ENCODE measurements at places on chromosomes 6 and 20.

DNA sequence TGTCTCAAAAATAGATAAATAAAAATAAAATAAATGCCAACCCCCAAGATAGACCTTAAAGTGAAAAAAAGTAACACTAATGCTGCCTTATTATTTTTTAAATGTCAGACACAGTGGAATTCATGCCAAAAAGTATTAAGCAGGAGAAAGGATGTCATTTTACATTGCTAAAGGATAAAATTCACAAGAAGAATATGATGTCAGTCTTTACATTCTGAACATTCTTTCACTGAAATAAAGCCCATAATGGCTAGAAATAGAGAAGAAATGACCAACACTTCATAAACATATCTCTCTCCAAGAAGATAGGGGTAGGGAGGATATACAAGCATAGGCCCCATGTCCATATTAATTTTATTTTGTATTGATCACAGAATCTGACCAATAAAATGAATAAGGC, 47.4 kb downstream of the SLC23A2 start:
- no peak for DNase-seq

DNA sequence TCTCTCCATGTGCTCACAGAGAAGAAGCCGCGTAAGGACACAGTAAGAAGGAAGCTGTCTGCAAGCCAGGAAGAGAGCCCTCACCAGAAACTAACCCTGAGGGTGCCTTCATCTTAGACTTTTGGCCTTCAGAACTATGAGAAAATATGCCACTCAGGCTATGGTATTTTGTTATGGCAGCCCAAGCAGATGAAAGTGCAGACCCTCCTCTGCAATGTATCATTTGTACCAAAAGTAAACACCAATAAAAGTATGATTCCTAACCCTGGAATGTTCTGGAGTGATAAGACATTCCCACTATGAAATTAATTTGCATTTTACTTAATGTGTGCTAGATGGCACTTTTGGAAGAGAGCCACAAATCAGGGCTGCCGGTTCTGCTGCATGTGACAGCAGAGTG, 594.3 kb downstream of the UTRN start:
- DNase-seq: no peak

GRCh38 chr6:46453216-46453615, 38.0 kb downstream of the RCAN2 start:
- peak; percentile 49 for DNase-seq

GRCh38 chr6:3228771-3229565, 1.5 kb upstream of the TUBB2B start:
- no peak for DNase-seq

- no peak for DNase-seq
Measured at GRCh38 chr20:45176526-45177267, 2.0 kb downstream of the PI3 start.

DNA sequence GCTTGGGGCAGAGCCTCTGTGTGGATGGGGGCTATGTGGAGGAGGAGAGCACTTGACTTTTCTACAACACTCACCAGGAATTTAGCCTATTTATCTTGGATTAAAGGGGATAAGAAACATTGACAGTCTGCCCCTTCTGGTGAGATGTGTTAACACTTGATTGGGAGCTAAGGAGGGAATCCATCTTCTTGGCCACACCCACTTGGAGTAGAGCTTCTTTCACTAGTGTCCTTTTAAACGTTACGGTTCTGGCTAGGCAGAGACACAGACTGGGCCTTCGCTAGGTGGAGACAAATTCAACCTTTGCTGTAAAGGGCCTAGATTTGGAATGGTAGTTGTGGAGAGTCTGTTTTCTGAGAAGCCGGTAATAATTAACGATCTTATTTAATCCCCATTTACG, 15.5 kb upstream of the TPBG start:
- DNase-seq: no peak

DNA sequence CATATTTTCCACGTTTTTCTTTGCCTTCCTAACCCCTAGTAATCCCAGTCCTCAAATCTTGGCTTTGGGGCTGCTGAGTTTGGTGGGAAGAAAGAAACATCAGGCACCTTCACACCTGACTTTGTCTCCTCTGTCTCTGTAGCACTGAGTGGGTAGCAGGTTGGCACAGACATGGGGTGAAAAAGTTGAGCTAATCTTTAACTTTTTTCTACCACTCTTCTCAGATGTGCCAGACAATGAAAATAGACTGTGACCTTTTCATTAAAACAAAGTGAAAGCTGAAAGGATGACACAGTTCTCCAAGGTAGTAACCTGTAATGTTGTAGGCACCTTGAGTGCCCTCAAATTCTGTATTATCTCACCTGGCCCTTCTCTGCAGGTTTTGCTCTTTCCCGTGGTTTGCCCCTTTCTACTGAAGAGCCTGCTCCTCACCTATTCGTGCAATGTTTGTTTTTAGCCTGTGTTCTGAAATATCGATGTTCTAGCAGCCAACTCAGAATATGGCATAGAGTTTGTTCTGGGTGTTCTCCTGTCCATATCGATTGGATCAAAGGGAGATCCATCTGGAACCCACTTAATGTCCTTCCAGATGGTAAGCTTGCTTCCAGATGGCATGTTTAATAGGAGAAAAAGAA, 57.8 kb upstream of the ATXN1 start:
- DNase-seq: no peak

- DNase-seq: no peak
Measured at GRCh38 chr20:44209686-44210405, 725 bp downstream of the OSER1 start.

DNA sequence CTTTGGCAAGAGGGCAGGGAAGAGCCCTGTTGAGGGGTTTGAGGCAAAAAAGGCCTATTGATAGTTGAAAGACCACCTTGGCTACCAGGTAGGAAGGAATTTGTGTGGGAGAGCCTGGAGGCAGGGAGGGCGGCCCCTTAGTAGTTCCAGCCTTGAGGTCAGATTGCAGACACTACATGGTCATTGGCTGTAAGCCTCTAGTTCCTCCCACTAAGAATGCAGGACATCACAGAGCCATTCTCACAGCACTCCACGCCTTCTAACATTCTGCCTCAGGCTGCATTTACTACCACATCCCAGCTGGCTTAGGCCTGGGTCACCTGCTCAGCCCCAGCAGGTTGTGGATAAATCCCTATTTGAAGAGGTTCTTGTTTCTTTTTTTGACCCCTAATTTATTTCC, 91.0 kb upstream of the SNX9 start:
- DNase-seq: no peak

DNA sequence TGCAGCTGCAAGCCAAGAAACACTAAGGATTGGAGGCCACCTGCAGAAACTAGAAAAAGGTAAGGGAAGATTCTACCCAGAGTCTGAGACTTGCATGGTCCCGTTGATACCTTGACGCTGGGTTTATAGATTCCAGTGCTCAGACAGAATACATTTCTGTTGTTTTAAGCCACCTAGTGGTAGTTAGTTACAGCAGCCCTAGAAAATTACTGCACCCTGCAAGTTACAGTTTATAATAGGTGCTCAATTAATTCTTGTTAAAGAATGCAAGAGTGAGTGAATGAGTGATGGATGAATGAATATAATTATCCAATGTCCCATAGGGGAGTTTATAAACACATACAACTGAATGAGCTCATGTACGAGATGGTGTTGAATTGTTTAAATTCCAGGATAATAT, 453.1 kb upstream of the SLC35B3 start:
- DNase-seq: no peak

- no peak for DNase-seq
Measured at GRCh38 chr6:52233005-52233404, 11.3 kb downstream of the IL17F start.

DNA sequence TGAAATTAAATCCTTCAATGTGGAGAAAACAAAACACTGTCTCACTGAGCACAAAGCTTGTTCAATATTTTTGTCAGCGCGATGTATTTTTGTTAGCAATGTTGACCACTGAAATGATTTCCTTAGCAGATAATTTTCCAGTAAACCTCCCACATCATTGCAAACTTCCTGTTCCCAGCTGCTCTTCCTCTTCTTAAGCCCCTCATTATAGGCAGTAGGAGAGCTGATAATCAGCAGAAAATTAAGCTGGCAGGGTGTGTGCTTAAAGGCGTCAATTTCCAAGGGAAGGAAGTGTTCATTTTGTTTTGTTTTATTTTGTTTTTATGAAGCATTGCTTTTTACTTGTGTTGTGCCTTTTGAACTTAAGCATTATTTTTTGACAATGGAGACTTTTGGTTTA, 29.1 kb upstream of the TMEM14A start:
- no peak for DNase-seq

DNA sequence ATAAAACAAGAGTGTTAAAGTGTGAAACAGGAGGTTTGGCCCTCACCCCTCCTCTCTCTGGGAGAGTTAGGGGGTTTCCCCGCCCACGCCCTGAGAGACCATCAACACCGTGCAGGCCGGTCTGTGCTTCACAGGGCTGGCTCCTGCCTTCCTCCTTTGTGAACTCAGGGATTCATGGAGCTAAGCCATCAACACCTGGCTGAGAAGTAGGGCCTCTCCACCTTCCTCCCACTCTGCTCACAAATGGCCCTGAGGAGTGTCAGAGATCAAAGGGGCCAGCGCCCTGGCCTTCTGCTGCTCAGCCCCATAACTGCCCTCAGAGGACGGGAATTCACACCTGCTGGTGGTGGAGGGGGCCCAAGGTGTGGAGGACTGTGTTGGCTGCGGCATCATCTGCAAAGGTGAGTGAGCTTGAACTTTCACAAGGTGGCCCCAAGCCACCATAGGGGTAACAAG, 88.6 kb downstream of the PSMB1 start:
- DNase-seq: no peak

GRCh38 chr20:58702859-58703648, 10.5 kb downstream of the NPEPL1 start:
- DNase-seq: no peak

DNA sequence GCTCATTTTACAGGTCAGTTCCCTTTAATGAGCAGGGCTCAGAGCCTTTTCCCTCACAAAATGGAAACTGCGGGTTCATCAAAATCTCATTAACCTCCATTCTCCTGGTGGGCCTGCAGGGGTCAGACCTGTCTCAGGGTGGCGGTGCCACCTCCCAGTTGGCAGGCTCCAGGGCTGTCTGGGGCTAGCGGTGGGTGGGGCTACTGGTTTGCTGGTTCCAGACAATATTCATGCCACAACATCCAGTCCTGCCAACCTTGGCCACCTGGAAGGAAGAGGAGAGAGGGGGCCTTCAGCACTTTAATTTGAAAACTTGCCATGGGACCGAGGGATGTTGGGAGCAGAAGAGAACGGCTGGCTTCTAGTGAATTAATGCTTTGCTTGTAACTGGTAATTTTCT, 41.9 kb upstream of the CTNNBL1 start:
- no peak for DNase-seq

GRCh38 chr20:1803061-1803931, 91.9 kb upstream of the SIRPA start:
- peak; percentile 39 for DNase-seq

- DNase-seq: no peak
Measured at GRCh38 chr6:168109171-168109570, 30.2 kb upstream of the FRMD1 start.

DNA sequence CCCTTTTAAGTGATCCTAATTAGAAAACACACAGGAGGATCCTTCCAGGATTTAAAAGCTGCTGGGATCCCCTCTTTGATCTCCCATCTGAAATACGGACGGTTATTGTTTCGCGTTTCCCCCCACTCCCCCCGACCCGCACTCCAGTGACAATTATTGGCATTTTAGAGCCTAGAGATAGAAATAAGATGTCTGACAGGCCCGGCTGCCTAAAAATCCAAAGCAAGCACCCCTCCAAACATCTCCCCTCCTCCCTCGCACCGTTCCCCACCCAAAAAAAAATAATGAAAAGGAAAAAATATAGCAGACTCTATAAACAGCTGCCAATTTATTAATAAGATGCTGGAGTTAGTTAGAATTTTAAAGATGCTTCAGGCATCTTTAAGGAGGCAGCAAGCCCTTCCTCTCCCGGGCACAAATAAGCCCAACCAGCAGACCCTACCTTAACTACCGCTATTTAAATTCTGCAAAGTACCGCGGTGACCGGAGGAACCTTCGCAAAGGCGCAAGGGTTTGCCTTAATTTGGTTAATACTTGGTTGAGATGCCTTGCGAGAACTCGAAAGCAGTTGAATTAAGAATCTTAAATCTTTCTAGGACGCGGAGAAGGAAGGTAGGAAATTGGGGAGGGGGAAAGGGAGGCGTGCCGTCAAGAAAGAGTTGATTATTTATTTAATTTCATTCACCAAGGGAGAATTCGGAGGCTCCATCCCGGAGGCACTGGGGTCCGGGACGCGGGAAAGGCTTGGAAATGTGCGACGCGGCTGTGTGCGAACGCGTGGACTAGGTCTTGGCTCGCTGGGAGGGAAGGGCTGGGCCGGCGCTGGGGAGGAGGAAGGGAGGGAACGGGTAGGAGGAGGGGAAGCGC, 1.5 kb upstream of the ISM1 start:
- DNase-seq: no peak

DNA sequence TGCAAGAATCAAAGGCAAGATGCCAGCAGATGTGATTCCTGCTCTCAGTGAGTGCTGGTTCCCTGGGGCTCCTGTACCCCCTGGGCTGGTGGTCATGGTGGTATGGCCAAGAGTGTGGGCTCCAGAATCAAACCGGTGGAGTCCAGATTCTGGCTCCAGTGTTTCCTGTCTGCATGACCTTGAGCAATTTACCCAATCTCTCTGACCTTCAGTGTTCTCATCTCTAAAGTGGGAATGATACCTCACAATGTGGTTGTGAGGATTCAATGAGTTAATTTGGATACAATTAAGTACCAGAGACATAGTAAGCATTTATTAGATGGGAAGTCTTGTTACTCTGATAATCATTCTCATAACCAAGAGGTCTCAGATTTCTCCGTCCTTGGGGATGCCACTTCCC, 218.4 kb upstream of the JARID2 start:
- no peak for DNase-seq

GRCh38 chr6:128757961-128758360, 125.0 kb upstream of the LAMA2 start:
- DNase-seq: no peak

DNA sequence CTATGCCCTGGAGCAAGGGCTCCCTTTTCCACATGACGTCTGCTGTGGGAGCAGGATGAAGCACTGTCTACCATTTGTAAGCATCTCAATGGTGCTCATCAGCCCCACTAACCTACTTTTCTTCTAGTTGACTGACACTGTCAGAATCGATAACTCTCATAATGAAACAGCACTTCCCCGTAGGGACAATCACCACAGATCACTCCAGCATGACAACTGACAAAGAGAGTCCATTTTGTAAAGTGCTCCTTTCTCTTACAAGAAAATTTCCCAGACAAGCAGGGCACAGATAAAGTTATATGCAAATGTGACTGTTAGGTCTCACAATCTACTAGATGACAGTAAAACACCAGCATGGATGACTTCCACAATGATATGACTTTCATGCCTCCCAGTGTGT, 46.4 kb downstream of the HEBP2 start:
- DNase-seq: no peak

DNA sequence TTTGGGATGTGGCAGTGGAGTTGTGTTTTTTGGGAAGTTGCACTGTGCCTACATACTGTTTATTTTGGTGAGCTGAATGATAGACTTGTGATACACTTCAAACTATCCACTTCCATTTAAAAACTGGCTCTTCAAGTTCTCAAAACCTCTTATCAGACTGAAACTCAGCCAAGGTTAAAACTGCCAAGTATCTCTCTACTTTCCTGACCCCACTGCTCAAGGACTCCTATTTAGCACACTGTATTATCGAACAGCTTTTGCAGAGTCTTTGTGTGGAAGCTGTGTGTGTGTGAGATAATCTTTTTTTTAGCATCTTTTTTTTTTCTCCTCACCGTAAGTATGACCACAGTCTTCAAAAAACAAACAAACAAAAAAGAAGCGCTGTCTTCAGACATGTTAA, 21.1 kb downstream of the STX11 start:
- no peak for DNase-seq

- no peak for DNase-seq
Measured at GRCh38 chr20:1173698-1174097, 11.1 kb downstream of the TMEM74B start.

- no peak for DNase-seq
Measured at GRCh38 chr20:64153861-64154589, 10.2 kb upstream of the MYT1 start.

- no peak for DNase-seq
Measured at GRCh38 chr6:4513561-4513960, 262.6 kb upstream of the CDYL start.
